Kidney capillary endothelial cell (primary cell): ENCODE measurements at places on chromosomes 2 and 18.

GRCh38 chr2:223635080-223635479 lies 32.9 kb upstream of the SCG2 start:
- DNase-seq, result no peak

DNA sequence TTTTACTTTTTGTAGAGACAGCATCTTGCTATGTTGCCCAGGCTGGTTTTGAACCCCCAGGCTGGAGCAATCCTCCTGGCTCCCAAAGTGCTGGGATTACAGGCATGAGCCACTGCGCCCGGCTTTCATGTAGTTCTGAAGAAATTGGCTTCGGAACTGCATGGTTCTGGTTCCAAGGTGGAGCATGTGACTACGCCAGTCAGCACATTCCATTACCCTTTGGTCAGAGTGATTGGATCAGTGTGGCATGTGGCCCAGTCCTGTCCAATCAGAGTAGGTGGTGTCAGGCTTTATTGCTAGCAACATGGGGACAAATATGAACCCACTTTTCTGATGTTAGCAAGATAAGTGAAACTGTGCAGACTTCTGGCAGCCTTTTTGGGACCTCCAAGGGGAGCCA lies 16.3 kb upstream of the ATOH8 start:
- DNase-seq, result no peak

DNA sequence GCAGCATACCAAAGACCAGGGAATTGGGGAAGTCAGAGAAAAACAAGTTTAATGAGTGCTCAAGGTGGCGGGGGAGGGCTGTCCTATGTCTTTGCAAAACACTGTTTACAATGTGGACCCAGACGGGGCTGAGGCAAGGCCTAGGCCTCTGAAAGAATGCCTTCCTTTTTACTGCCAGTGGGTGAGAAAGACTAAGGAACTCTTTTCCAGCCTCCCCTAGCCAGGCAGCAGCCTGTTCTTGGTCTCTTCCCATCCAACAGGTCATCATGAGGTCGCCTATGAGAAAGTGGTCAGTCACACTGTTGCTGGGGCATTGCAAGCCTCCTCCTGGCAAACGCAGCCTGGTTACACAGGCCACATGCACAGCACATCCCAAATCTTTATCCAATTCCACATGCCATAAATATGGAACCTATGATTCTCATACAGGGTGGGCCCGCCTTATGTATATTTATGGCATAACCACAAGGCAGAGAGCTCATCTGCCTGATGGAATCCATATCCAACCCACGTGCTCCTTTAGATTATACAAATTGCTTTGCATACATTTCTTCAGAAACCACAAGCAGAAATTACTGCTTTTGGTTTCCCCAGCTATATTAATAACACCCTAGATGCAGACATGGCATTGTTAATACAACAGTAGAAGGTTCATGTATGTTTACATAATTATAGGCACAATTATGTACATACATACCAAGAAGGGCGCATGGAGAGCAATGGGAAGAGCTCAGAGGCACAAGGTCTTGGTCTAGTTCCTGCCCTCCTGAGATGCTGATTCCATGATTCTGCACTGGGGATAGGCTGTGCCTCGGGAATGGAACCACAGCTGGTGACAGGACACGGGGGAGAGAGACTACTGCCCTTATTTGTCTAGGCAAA lies 48.6 kb downstream of the NRP2 start:
- no peak for DNase-seq

DNA sequence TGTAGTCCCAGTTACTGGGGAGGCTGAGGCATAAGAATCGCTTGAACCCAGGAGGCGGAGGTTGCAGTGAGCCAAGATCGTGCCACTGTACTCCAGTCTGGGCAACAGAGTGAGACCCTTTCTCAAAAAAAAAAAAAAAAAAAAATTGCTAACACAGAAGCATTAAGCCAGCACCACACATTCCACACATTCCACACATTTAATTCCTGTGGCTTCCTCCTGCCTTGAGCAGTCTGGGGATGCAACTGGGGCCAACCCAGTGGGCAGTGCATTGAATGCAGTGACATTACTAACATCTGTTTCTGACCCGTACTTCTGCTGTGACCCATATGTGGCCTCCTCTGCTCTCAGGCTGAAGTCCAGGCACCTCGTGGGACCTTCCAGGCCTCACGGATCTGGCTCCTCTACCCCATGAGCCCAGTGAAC lies 107.0 kb downstream of the BCL2L11 start:
- DNase-seq, result no peak

GRCh38 chr18:7157760-7158159 lies 40.2 kb upstream of the LAMA1 start:
- DNase-seq, result no peak

GRCh38 chr2:216283038-216283900 lies 89.0 kb downstream of the MARCHF4 start:
- no peak for DNase-seq

DNA sequence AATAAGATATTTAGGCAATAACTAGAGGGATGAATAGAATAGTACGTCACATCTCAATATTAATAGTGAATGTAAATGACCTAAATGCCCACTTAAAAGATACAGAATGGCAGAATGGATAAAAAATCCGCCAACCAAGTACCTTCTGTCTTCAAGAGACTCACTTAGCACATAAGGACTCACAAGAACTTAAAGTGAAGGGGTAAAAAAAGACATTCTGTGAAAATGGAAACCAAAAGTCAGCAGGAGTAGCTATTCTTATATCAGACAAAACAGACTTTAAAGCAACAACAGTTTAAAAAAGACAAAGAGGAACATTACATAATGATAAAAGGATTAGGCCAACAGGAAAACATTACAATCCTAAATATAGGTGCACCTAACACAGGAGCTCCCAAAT lies 56.7 kb upstream of the DSC1 start:
- DNase-seq, result no peak

DNA sequence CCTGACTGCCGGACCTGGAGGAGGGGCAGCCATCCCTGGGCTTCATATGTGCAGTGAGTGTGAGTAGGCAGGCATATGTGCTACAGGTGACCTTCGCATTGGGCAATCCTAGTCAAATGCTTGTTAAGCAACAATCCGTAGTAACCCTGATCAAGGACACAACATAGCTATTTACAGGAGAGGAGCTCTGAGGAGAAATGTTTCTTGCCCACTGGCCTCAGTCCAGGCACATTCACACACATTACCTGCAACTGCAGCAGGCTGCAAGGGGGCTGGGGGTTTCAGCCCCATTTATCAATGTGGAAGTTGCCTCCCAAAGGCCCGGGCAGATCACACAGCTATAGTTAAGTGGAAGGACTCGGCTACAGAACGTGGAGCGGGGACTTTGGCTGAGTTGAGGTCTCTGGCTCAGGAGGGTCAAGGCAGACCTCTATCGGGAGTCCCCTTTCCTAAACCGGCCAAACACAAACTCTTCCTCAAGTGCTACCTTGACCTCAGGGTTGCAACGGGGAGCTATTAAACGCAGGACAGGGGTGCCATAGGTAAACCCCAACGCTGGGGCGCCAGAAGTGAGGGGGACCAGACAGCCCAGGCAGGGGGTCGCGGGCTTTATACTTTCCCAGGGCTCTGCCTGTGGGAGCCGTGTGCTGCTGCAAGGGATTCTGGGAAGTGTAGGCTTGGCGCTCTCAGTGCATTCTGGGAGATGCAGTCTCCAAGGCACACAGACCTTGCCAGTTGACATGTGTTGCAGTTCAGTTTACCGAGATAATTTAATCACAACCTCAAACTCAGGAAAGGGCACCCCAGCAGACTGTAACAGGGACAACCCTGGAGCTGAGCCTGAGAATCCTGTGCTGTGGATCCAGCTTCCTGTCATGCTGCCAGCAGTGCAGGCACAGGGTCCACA lies 9.4 kb downstream of the KHK start:
- no peak for DNase-seq

DNA sequence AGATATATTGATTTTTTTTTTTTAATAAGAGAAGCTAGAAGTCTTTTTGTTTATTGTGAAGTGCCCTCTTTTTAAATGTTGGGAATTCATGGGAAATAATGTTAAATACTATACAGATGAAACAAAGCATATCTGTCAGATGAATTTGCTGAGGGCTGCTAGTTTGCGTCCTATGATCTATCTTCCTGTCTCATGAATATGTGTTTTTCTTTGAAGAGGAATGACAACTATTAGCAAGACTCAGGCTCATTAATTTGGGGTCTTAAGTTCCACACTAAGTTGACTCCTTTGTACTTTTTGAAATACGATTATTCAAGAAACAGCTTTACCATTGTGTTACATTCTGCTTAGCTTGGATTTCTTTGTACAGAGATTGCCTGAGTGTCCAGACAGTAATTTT lies 57.9 kb downstream of the AGFG1 start:
- no peak for DNase-seq

GRCh38 chr2:187093771-187094412 lies 244.9 kb upstream of the ZSWIM2 start:
- no peak for DNase-seq

- DNase-seq, result no peak
Observed at GRCh38 chr2:128501006-128501690, 182.5 kb upstream of the HS6ST1 start.

GRCh38 chr18:43180814-43181213 lies 65.3 kb upstream of the RIT2 start:
- DNase-seq, result no peak

GRCh38 chr18:70288171-70288850 lies 534 bp upstream of the SOCS6 start:
- DNase-seq, result no peak

- no peak for DNase-seq
Observed at GRCh38 chr2:62423883-62424458, 82.0 kb downstream of the TMEM17 start.

GRCh38 chr2:43221124-43221762 lies 5.2 kb downstream of the ZFP36L2 start:
- peak; percentile 42 for DNase-seq

DNA sequence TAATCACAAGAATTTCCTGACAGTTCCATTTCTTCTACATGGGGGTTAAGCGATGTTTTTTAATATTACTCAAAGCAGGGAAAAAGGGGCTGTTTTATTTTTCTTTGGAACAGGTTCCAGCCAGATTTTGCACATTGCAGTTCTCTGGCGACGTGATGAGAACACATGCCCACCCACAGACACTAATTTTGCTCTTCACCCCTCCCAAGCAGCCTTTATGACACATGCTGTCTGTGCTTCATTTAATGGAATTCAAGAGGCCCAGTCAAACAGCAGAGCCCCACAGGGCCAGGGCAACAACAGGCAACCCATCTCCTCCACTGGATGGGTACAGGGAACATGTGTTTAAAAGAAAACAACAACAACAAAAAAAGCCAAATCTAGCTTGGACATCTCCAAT lies 70.8 kb downstream of the SPRED2 start:
- DNase-seq, result no peak

DNA sequence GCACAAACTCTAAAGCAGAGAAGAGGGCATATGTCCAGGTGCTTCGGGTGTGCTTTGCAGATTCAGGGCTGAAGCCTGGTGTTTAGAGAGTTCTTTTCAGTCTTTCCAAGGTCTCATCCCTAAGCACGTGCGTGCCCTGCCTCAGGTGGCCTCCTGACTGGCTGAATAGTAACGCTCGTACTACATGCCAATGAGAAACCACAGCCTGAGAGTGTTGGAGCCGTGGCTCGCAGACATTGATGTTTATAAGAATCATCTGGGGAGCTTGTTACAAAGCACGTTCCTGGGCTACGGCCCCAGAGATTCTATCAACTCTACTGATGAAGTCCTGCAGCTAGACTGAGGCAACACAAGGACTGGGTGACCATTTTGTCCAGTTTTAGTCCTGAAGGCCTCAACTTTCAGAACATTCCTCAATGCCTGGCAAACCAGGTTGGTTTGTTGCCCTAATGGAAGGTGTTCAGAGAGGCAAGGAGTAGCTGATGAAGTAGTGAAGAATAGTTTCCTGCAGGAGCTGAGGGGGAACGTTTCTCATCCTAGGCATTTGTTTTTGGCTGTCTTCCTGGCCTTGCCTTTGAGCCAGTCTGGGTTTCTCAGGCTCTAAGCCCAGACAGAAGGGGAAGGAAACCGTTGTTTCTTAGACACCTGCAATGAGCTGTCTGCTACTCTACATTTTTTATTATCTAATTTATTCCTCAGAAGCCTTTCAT lies 31.5 kb upstream of the HAAO start:
- DNase-seq, result no peak

GRCh38 chr2:3563521-3563976 lies 5.4 kb upstream of the RNASEH1 start:
- DNase-seq, result no peak

- no peak for DNase-seq
Observed at GRCh38 chr2:60353863-60354262, 199.6 kb downstream of the BCL11A start.

DNA sequence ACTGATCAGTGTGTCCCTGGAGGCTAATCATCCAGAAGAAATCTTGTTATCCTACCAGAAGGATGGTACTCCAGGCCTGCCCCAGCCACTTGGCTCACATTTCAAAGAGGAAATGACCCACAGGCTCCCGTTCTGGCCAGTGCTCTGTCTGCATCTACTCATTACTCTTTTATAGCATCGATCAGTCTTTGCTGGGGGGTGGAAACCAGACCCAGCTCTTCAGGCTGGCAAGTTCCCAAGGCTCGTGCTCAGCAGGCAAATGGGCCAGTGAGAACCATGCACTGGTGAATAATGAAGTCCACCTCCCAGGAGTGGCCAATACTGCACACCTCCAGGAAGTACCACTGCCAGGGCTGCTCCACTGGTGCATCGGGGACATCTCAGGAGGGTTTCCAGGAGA lies 38.8 kb downstream of the DNER start:
- no peak for DNase-seq

- no peak for DNase-seq
Observed at GRCh38 chr2:153543635-153544071, 65.1 kb upstream of the RPRM start.

GRCh38 chr18:63312019-63312409 lies 7.6 kb downstream of the BCL2 start:
- no peak for DNase-seq

DNA sequence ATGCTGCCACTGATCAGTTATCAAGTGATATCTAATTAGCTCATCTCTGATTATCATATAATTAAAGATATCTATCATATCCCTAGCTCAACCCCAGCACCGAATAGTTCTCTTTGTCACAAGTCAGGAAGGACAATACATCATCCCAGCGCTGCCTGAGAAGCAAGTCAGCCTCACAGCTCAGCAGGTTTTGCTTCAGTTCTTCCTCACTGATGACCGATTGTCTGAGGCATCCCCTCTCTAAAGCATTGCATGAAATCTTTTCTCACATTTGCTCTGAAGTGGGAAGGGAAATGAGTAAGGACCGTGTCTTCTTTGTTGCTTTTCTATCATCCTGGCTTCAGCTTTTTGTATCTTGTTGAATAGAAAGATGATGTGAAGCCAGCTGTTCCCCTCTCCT lies 247.9 kb downstream of the CMPK2 start:
- DNase-seq, result no peak

- no peak for DNase-seq
Observed at GRCh38 chr2:3420769-3421397, 41.4 kb downstream of the TRAPPC12 start.
